AG08396 (cell line): ENCODE measurements at places on chromosomes 2 and 18.

- no peak for DNase-seq
Measured at GRCh38 chr2:173989160-173989883, 24.1 kb upstream of the SP3 start.

- DNase-seq: no peak
Measured at GRCh38 chr2:12959935-12960334, 243.2 kb downstream of the TRIB2 start.

GRCh38 chr18:21330122-21330701 lies 88.2 kb downstream of the GREB1L start:
- peak; percentile 18 for DNase-seq

- DNase-seq: no peak
Measured at GRCh38 chr18:26468931-26469340, 79.4 kb downstream of the KCTD1 start.

- peak; percentile 55 for DNase-seq
Measured at GRCh38 chr18:13003466-13003896, 12.3 kb downstream of the CEP192 start.

GRCh38 chr2:219484343-219485200 lies 14.1 kb upstream of the GMPPA start:
- peak; percentile 55 for DNase-seq

DNA sequence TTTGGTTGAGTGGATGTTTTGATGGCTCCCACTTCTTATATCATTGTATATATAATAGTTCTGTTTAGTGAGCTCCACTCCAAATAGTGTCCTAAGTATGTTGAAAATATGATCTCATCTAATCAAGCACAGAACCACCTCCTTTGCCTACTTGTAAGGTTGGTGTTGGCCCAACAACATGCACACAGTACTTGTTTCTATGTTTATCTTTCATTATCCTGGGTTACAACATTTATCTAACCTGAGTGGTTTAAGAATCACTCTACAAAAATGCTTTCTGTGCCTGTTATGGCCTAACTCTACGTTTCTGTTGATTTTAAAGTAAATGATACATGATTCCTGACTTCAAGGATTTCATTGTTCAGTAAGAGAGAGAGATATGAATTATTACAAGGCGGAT lies 281.9 kb downstream of the FIGN start:
- no peak for DNase-seq

- no peak for DNase-seq
Measured at GRCh38 chr2:168700615-168701245, 101.7 kb upstream of the NOSTRIN start.
